Urinary bladder (tissue), 4 donors: ENCODE measurements at places on chromosomes 2 and 18. TPM values are rescaled to one million over a fixed set of nuclear protein-coding genes. Genes with fewer than 3 reads are reported as not detected.

DNA sequence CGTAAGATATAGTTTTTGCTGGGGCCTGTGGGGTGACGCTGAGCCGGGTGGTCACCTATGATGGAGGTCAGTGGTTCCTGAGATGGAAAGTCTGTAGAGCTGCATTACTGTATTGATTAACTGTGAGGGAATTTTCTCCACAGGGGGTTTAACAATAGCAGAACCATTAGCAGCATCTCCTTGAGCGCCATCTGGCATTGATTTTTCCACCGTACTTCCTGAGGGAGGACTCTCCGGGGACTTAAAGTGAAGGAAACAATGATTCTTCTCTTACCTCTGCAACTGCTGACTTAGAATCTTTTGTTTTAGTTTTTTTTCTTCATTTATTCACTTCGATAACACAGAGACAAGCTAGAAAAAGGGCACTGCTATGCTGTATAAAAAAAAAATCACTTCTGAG, 22.6 kb upstream of the RNF125 start:
- no peak for DNase-seq

- no peak for DNase-seq
These were observed 35.5 kb downstream of the RTP5 start for GRCh38 chr2:241904791-241905710.

Gene RAB1A
- 130 TPM for polyA plus RNA-seq

Gene MAL
- polyA plus RNA-seq, result 13.3 TPM

- no peak for DNase-seq
These were observed 5.0 kb downstream of the EVX2 start for GRCh38 chr2:176078541-176079284.

Gene RAB6C
- 0.08 TPM for polyA plus RNA-seq

Gene ZNF519
- polyA plus RNA-seq, result 5.7 TPM

Gene MYL12B
- 320 TPM for polyA plus RNA-seq

Gene SUPT7L
- 23.3 TPM for polyA plus RNA-seq

Gene ATAD2B
- 5.1 TPM for polyA plus RNA-seq

Gene SEMA4F
- polyA plus RNA-seq, result 5.0 TPM

GRCh38 chr18:58325494-58325893, 281.5 kb downstream of the NEDD4L start:
- DNase-seq, result no peak

Gene PJVK
- 2.8 TPM for polyA plus RNA-seq

DNA sequence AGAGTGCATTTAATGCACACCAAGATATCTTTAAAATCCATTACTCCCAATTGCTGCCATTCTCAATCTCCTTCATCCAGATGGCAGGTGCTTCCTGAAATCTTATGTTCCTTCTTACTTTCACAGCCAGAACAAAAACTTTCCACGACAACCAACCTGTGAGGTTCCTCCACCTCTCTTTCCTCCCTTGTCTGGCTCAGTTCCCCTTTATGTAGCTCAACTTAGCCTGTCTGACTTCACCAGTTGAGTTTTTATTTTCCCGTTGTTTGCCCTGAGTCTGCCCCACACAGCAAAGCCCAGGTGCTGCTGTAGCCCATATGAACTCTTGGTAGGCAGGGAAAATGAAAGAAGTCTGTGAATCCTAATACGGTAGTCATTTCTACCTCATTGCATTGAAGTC, 112.5 kb downstream of the MREG start:
- DNase-seq, result no peak

- DNase-seq, result no peak
These were observed 32.8 kb upstream of the LGALSL start for GRCh38 chr2:64421201-64421600.

- peak; percentile 45 for DNase-seq
These were observed 721 bp downstream of the ADAM17 start for GRCh38 chr2:9554921-9555296.

DNA sequence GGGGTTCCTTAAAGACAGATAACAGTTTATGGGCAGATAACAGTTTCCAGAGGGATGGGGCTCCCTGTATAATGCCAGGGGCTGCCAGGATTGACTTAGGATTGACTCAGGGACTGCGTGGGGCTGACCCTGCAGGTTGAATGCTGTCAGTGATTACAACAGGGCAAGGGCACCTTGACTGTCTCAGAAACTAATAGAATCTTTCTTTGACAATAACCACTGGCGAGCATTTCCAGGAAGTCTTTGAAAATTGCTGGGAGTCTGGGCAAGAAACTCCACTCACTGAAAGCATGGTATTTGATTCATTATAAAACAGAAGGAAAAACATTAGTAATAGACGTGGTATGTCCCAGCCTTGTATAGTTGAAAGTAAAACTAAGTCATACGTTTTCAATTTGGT, 101.0 kb downstream of the GPD2 start:
- DNase-seq, result no peak

Gene SIX3
- polyA plus RNA-seq, result not detected

GRCh38 chr2:162265666-162266459, 22.6 kb upstream of the FAP start:
- no peak for DNase-seq
